ENCODE measurements at places on chromosomes 4 and X.

GRCh38 chrX:57155171-57155570, 18.0 kb upstream of the SPIN2A start:
- no peaks in the 10 kb centered on the region for H3K36me3 ChIP-seq
- no peaks in the 10 kb centered on the region for H3K27me3 ChIP-seq
- no peak overlapping the region for H3K27ac ChIP-seq
- no peak for DNase-seq

DNA sequence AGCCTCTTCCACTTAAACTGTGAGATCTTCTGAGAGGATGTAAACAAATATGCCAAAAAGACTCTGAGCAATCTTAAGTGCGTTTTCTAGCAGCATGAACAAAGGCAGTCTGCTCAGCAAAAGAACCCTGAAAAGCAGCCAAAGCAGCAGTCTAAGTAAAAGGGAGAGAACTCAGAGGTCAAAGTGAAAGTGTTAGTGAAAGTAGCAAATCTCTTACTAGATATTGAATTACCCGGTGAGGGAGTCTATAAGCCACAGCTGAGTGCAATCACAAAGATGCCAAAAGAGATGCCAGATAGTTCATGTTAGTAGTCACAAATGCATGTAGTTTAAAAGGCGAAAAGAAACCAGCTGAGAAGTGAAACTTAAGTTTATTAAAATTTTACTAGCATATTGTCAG, 7.9 kb upstream of the GNRHR start:
- H3K4me1 ChIP-seq, result no peaks in the 10 kb centered on the region
- no peak overlapping the region for H3K4me3 ChIP-seq
- no peaks in the 10 kb centered on the region for H3K27me3 ChIP-seq
- H3K36me3 ChIP-seq, result no peaks in the 10 kb centered on the region
- no peak overlapping the region for H3K27ac ChIP-seq

GRCh38 chrX:133321451-133321850, 93.8 kb downstream of the GPC4 start:
- H3K27me3 ChIP-seq, result peaks cover 10% of the 10 kb centered on the region
- H3K27ac ChIP-seq, result no peak overlapping the region
- no peaks in the 10 kb centered on the region for H3K4me1 ChIP-seq
- H3K4me3 ChIP-seq, result no peak overlapping the region
- H3K36me3 ChIP-seq, result no peaks in the 10 kb centered on the region
- no peak for DNase-seq

- no peak overlapping the region for H3K27ac ChIP-seq
- H3K4me1 ChIP-seq, result no peaks in the 10 kb centered on the region
- H3K36me3 ChIP-seq, result no peaks in the 10 kb centered on the region
- H3K27me3 ChIP-seq, result no peaks in the 10 kb centered on the region
Measured at GRCh38 chr4:140856621-140857062, 100.5 kb upstream of the TBC1D9 start.

GRCh38 chrX:10750581-10750980, 130.2 kb upstream of the MID1 start:
- no peaks in the 10 kb centered on the region for H3K36me3 ChIP-seq
- no peak overlapping the region for H3K27ac ChIP-seq
- H3K27me3 ChIP-seq, result peaks cover 4% of the 10 kb centered on the region
- no peak overlapping the region for H3K4me3 ChIP-seq
- no peak for DNase-seq
